ENCODE measurements at places on chromosomes 3 and 15.

- no peak for DNase-seq
Measured at GRCh38 chr3:9863058-9863772, 16.8 kb downstream of the CIDEC start.

DNA sequence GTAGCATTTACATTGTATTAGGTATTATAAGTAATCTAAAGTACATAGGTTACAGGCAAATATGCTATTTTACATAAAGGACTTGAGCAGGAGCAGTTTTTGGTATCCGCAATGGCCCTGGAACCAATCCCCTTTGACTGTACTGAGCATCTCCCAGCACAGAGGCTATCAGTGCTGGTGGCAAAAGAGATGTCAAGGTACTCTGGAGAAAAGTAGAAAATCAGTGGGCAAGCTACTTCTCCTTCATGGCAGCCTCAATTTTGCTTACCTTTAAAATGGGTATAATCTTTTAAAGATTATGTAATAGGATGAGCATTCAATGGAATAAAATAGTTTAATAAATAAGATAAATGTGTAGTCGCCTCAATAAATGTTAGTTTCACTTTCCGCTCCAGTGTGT lies 56.7 kb upstream of the LMCD1 start:
- DNase-seq: no peak

DNA sequence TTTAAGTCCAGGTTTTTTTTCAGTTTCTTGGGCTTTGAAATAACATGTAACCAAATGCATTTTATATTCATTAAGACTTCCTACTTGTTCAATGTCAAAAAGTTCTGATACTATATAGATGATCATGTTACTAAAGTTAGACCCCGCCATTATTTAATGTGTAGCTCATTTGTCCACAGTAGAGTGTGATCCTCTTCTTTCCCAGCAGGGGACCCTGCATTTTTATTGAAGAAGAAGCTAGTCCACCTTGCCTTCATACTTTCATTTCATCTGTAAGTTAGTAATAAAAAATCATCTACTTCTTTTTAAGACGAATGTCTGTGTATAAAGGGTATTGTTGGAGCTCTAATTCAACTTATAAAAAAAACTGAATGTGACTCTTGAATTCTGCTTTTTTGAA lies 404.6 kb downstream of the SI start:
- no peak for DNase-seq

GRCh38 chr3:179726075-179726699 lies 73.3 kb downstream of the USP13 start:
- DNase-seq: no peak

- no peak for DNase-seq
Measured at GRCh38 chr3:11764931-11765363, 81.7 kb downstream of the TAMM41 start.

- no peak for DNase-seq
Measured at GRCh38 chr3:43294975-43295374, 8.6 kb downstream of the SNRK start.

DNA sequence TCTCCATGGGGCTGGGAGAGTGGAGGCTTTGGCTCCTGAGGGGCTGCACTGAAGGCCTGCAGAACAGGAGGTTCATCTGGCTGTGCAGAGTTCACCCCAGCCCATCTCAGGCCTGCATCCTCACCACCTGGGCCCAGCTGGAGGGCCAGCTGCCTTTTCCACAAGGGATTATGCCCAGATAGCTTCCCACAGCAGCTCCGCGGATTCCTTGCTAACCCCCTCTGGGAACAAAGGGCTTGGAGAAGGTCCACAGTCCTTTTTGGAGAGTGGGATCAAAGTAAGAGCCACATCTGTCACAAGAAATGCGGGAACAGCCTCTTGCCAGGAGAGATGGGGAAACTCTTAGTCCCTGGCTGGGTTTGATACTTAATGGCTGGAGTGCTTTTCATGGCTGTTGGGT lies 164.7 kb upstream of the RGMA start:
- no peak for DNase-seq

DNA sequence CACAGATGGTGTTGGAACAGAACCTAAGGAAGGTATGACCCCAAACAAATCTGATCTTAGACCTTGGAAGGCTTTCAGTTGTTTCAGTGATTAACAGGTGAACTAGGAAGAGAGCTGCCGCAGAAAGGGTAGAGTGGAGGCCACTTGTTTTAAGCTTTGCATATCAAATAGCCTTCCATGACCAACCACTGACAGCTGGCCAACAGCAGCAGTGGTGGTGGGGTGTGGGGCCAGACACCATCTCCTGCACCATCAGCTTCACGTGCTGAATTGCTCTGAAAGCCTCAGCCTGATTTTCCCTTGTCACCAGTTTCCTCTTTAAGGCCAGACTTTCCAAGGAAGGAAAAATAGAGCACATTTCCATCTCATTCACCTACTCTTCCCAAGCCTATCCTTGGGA lies 16.6 kb upstream of the OSBPL11 start:
- no peak for DNase-seq
